Activated CD8-positive, alpha-beta memory T cell treated with anti-CD3 and anti-CD28 coated beads for 1 hour (primary cell): ENCODE measurements at places on chromosomes 6 and 20.

DNA sequence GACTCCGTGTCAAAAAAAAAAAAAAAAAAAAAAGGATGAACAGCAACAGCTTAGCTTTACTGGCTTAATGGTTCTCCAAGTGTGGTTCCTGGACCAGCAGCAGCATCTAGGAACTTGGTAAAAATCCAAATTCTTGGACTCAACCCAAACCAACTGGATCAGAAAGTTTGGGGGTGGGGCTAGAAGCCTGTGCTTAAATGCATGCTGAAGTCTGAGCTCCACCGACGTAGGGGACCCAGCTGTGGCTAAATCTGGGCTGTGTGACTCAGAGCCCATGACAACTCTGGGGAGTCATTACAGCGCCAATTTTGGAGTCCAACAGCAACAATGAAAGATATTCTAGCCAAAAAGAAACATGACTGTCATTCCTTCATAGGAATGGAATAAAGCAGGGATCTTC lies 13.6 kb upstream of the CHD6 start:
- DNase-seq, result no peak

- no peak for DNase-seq
Observed at GRCh38 chr6:133889557-133890403, 867 bp downstream of the TCF21 start.

DNA sequence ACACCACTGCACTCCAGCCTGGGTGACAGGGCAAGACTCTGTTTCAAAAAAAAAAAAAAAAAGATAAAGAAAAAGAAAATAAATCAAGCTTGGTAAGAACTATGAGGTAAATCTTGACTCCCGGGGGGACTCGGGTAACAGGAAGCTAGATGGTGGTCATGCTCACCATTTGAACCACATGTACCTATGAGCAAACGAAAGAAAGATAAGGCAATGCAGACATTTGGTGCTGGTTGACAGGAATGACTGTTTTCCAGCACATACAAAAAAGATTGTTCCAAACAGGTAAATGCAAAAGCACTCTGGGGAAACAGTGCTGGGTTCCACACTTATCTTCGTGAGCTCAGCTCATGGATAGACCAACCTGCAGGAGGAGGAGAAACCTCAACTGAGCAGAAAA lies 22.8 kb upstream of the PTPN1 start:
- DNase-seq, result no peak

DNA sequence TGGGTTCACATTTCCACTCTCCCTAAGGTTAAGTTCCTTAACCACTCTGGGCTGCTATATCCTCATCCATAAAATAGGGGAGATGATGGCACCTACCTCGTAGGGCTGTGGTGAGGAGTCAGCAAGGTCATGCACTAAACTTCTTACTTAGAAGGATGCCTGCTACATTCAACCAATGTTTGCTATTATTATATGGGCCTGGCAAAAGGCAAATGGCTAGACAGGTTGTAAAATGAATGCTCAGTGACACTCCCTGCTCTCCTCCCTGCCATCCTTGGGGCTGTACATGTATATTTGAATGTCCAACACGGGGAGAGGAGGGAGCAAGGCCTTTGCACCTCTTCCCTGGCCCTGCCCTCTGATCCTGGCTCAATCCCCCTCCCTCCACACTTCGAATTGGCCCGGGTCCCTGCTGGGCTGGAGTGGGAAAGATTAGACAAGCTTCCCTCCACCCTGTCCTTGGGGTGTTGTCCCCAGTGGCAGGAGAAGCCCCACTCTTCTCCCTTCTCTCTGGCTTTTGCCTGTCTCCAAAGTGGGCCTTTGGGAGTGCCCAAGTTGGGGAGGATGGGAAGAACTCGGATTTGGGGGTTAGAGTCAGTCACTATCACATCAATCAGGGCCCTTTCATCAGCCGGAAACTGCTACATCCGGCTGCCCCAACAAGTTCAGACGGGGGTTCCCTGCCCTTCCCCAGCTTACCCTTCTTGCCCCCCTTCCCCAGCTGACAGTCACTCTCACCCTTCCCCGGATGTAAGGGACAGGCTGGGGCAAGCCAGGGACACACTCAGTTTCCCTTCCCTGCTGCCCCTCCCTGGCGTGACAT lies 36.3 kb upstream of the VEGFA start:
- DNase-seq, result no peak

- no peak for DNase-seq
Observed at GRCh38 chr20:22512911-22513489, 71.4 kb downstream of the FOXA2 start.

DNA sequence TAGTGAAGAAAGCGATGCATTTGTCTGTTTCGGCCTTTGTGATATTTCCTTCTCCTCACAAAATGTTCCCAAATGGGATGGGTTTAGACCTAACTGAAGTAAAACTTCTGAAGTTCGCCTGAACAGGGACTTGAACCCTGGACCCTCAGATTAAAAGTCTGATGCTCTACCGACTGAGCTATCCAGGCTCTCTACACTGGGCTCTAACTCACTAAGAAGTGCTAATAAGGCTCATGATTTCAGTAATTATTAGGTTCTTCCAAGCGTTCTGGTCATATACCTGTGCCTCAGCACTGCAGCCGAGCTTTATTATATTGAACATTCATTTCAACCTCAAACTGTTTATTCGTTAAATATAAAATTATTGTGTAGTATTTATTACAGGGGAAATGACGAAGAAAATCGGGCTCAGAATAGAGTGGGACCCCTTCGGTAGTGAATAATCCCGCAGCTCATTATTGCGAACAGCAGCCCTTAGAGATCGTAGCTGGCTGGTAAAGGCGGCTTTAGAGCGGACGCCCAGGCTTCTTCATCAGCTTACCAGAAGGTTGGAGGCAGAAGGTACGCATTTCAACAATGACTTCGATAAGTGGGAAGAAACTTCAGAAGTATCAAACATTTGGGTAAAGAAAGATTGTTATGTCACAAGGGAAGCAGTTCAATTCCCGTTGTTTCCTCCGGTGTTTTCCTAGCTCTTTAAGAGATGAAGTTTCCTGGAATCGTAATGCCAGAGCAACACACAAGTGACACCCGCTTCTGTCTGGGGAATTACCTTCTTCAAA lies 119.0 kb upstream of the ZNF184 start:
- no peak for DNase-seq

DNA sequence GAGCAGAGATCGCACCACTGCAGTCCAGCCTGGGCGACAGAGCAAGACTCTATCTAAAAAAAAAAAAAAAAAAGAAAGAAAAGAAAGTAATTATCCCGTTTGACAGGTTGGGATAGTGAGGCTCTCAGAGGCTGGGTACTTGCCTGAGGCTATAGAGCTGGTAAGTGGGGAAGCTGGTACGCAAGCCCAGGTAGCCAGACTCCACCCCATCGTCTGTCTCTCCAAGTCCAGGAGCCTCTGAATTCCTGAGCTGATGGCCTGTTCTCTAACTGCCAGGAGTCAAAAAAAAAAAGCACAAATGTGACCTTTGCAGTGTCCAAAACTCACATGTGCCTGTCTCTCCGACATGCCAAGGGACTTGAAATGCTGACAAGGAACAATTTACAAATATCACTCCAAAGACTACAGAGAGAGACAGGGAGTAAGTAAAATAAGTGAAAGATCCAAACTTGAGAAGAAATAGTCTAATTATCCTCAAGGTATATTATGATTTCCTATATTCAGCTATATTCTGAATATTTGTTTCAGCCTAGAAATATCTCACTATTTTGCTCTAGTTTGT lies 109.1 kb upstream of the SCAF8 start:
- DNase-seq, result no peak

DNA sequence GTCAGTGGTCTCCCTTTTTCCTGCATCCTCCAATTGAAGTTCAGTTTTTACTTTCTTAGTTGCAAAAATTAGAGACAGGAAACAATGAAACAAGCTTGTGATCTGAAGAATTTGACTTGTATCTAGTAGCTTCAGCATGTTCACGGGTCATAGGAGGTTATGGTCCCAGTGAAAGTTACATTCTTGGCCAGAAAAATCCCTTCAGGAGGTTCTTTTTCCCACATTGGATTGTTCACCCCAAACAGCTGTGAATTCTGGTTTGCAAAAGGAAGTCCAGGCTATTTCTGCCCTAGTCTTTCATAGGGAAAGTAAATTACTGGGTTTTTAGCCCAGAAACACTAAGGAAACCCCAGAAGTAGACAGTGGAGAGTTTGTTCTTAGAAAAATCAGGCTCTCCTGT lies 8.1 kb downstream of the ANKS1A start:
- DNase-seq, result no peak

DNA sequence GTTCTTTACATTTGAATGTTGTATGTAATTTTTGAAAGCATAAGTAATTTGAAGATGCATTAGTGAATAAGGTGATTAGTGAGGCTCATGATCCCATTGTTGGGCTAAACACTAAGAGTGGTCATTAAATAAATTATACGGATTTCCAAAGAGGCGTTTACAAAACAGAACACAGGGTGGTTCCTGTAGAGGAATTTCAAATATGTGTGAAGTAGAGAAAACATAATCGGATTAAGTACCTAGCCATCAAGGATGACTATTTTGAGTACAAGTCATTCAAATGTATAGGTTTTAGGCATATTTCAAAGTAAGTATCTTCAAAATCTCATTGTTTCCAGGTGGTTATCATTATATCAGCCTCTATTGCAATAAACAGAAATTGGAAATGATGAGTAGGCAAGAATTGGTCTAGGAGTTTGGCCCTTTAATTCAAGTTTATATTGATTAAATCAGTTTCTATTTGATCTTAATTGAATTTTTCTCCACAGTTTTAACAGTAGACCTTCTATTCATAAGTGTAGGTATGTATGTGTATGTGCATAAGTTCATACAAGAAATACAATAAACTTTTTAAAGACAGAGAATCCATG lies 94.8 kb downstream of the MYLK4 start:
- no peak for DNase-seq

GRCh38 chr6:136823128-136823660 lies 802 bp downstream of the PEX7 start:
- no peak for DNase-seq

DNA sequence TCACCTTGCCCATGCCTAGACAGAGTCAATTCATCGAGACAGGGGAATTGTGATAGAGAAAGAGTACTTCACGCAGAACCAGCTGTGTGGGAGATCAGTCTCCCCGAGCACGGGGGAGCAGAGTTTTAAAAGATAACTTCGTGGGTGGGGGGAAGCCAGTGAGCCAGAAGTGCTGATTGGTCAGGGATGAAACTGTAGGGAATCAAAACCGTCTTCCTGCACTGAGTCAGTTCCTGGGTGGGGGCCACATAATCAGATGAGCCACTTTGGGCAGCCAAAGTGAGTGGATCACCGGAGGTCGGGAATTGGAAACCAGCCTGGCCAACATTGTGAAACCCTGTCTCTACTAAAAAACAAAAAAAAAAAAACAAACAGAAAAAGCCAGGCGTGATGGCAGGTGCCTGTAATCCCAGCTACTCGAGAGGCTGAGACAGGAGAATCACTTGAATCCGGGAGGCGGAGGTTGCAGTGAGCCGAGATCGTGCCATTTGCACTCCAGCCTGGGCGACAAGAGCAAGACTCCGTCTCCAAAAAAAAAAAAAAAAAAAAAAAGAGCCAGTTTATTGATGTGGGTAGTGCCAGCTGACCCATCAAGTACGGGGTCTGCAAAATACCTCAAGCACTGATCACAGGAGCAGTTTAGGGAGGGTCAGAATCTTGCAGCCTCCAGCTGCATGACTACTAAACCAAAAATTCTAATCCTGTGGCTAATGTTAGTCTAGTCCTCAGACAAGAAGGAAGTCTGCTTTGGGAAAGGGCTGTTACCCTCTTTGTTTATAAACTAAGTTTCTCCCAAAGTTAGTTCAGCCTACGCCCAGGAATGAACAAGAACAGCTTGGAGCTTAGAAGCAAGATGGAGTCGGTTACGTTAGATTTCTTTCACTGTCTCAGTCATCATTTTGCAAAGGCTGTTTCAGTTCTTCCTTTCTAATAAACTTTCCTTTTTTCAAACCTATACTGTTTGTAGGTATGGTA lies 3.9 kb upstream of the TRIM39 start:
- no peak for DNase-seq

DNA sequence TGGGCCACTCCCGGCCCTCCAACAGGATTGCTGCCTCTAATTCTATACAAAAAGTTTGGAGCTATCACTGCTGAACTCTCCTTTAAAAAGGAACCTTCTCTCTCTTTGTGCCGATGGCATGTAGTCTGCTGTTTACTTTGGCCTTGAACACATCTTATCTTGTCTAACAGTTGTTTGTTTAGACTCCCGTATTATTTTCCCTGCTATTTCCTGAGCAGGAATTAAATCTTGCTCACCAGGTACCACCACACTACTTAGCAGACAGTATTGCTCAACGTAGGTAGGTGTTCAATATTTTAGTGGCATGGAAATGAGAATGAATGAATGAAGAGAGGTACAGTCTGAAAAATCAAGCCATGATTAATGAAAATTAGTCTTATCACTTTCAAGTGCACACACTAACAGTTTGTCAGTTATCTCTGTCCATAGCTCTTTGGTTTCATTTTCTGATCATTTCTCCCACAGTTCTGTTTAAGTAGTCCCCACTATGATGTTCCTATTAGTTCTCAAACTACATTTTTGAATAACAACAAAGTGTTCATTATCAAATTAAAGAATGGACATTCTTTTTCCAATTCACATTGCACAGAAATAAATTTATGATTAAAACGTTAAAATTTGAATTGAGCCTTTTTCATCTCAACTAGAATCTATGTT lies 6.8 kb upstream of the HEY2 start:
- DNase-seq, result no peak

GRCh38 chr6:106180208-106180607 lies 94.1 kb downstream of the PRDM1 start:
- no peak for DNase-seq

GRCh38 chr20:43306837-43307236 lies 117.1 kb upstream of the PTPRT start:
- no peak for DNase-seq

GRCh38 chr20:48685300-48685699 lies 142.5 kb downstream of the PREX1 start:
- no peak for DNase-seq

GRCh38 chr6:31880616-31881015 lies 1.8 kb upstream of the SLC44A4 start:
- DNase-seq, result no peak

DNA sequence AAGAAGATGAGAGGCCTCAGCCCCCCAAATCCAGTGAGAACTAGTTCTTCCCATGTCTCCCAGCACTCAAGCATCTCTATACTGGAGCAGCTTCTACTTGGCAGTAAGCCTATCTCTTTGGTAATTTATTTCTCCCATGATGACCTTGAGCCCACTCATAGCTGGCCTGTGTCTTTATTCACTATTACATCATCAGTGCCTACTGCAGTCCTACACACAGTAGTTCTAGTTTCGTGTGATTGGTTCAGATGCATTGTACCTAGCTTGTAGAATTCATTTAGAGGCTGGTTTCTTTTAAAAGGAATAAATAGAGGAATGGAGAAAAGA lies 255.6 kb upstream of the ZFP64 start:
- DNase-seq, result no peak

- peak; percentile 19 for DNase-seq
Observed at GRCh38 chr6:80338201-80338836, 231.8 kb downstream of the BCKDHB start.

GRCh38 chr20:47876311-47877088 lies 91.2 kb upstream of the SULF2 start:
- DNase-seq, result no peak

- DNase-seq, result no peak
Observed at GRCh38 chr6:135012764-135013163, 41.9 kb downstream of the HBS1L start.

GRCh38 chr6:100892693-100893092 lies 11.6 kb upstream of the ASCC3 start:
- DNase-seq, result no peak
